Stimulated activated CD4-positive, alpha-beta T cell treated with anti-CD3 and anti-CD28 coated beads, TNF-alpha, amount 100 ng/mL, for 24 hours (primary cell): ENCODE measurements at places on chromosomes 12 and 14.

- peak; percentile 8 for DNase-seq
These were observed 1170.7 kb downstream of the BCL11B start for GRCh38 chr14:98101323-98101722.

- DNase-seq: no peak
These were observed 213.0 kb downstream of the TRHDE start for GRCh38 chr12:72485017-72485701.

- DNase-seq: no peak
These were observed at the start of gene CFAP73 for GRCh38 chr12:113149361-113150150. Gene CFAP73 (plus strand): TSS chr12:113149724. CDS start chr12:113149858, 134 bp downstream.

GRCh38 chr12:27319848-27320247 lies 12.8 kb upstream of the BMAL2 start:
- DNase-seq: no peak

GRCh38 chr14:50015716-50016115 lies 100.7 kb downstream of the VCPKMT start:
- no peak for DNase-seq

- DNase-seq: no peak
These were observed 14.2 kb downstream of the SLC11A2 start for GRCh38 chr12:51011955-51012354.
